Dorsolateral prefrontal cortex (tissue), 122 donors: ENCODE measurements at places on chromosomes 4 and X. TPM values are rescaled to one million over a fixed set of nuclear protein-coding genes. Genes with fewer than 3 reads are reported as not detected.

Gene TEX13B
- total RNA-seq = not detected

Gene SULT1E1
- total RNA-seq = not detected

Gene GAGE2A
- total RNA-seq = not detected

Gene CD38
- 3.9 TPM for total RNA-seq

Gene GAGE12D
- total RNA-seq = not detected

Gene GPAT3
- 3.2 TPM for total RNA-seq

Gene ANXA3
- 9.6 TPM for total RNA-seq

Gene MMRN1
- total RNA-seq = 0.35 TPM

Gene SSX4
- total RNA-seq = not detected

Gene PABPC1L2B
- total RNA-seq = 31.9 TPM

Gene AR
- total RNA-seq = 3.6 TPM

Gene RS1
- 0.25 TPM for total RNA-seq

Gene FAM47C
- total RNA-seq = not detected

Gene CITED1
- total RNA-seq = 9.4 TPM

Gene CYSLTR1
- 1.4 TPM for total RNA-seq

Gene TNMD
- total RNA-seq = not detected

Gene HAUS7
- total RNA-seq = 47.7 TPM

Gene GAGE1
- not detected for total RNA-seq

Gene RHOXF2
- total RNA-seq = not detected

Gene LAMTOR3
- 44.3 TPM for total RNA-seq

Gene DGAT2L6
- not detected for total RNA-seq

Gene PPP4R3C
- total RNA-seq = not detected
